ENCODE measurements at places on chromosomes 6 and 20.

DNA sequence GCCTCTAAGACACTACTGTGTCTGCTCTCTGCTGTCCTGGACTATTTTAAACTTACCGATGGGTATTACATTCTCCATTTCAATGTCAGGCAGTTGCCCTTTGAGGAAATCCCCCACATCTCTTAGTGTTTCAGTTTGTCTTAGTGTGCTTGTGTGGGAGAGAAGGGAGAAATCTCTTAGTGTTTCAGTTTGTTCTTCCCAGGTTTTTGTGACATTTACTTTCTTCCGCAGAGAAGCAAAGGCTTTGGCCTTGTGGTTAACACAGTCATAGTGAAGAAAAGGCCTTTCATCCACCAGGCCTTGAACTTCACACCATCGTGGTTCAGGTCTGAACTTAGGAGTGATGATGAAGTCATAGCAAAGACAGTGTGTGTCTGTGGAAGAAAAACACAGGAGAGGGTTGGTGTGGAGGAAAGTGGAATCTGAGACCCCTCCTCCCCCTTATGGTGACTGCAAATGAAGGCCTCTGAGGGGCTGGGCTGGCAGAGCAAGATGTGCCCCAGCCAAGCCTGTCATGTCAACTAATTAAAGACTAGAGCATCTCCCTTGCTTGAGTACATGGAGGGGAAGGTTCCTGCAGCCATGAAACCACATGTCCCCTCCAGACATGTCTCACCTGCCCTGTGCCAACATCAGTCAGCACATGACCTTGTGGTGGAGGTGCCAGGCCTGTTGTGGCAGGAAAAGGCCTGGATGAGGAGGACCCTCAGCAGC, 23.9 kb downstream of the RAET1L start:
- DNase-seq: no peak

DNA sequence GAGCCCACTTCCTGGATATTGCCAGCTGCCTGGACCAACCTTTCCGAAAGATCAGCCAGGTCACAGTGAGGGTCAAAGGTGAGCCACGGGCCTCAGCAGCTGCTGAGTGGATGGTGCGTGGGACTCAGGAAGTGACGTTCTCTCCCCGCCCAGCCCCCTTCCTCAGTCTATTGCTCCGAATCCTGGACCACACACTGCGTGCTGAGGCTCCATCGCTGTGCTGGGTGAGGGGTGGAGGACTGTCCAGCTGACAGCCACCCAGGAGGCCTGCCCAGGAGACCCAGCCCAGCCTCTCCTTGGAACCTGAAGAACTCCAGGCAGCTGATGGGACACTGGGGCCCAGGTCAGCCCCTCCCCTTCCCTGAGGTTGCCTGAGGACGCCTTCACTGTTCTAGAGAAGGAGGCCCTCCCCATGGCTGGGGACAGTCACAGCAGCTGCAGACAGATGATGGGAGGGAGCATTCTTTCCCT, 94.4 kb upstream of the CD93 start:
- no peak for DNase-seq

DNA sequence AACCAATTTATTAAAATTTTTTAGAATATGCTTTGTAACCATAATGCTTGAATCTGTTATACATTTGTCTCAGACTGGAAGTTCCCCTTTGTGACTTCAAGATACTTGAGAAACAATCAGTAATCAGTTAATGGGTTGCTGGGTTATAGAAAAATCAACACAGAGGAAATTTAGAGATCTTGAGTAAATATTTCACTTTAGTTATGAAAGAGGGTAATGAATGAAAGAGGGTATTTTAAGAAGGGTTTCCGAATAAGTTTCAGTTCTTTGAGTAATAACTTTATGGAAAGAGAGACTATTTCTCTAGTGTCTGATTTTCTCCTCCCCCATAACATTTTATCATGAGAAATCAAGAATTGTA, 21.4 kb downstream of the ZFAND3 start:
- no peak for DNase-seq

DNA sequence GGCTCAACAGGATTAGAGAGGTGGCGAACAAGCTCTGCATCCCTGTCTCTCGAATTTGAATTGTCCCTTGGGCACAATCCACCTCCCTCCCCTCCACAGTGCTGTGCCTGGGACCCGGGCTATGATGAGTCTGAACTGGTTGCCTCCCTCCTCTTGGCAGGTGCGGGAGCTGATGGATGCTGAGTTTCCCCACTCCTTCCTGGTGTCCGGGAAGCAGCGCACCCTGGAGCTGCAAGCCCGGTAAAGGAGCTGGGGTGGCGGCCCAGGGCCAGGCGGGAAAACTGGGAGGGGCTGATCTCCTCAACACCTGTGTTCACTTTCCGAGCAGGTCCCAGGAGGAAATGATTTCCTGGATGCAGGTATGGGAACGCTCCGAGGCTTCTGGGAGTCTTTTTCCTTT, 14.9 kb downstream of the FGD2 start:
- DNase-seq: no peak

- peak; percentile 38 for DNase-seq
Observed at GRCh38 chr6:20688710-20689500, 154.6 kb downstream of the CDKAL1 start.

DNA sequence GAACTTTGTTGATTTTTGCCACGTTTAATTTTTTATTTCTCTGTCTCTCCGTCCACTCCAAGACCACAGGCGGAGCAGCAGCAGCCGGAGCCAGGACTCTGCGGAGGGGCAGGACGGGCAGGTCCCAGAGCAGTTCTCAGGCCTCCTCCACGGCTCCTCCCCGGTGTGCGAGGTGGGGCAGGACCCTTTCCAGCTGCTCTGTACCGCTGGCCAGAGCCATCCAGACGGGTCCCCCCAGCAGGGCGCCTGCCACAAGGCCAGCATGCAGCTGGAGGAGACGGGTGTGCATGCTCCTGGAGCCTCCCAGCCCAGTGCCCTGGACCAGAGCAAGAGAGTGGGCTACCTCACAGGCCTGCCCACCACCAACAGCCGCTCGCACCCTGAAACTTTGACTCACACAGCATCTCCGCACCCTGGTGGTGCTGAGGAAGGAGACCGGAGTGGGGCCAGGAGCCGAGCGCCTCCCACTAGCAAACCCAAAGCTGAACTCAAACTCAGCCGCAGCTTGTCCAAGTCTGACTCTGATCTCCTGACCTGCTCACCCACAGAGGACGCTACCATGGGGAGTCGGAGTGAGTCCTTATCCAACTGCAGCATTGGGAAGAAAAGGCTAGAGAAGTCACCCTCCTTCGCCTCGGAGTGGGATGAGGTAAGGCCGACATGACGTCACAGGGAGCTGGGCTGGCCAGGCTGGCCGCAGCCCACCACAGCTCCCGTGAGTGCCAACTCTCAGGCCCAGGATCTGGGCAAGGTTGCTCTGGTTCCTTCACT, 123.5 kb downstream of the TCP11 start:
- DNase-seq: no peak

DNA sequence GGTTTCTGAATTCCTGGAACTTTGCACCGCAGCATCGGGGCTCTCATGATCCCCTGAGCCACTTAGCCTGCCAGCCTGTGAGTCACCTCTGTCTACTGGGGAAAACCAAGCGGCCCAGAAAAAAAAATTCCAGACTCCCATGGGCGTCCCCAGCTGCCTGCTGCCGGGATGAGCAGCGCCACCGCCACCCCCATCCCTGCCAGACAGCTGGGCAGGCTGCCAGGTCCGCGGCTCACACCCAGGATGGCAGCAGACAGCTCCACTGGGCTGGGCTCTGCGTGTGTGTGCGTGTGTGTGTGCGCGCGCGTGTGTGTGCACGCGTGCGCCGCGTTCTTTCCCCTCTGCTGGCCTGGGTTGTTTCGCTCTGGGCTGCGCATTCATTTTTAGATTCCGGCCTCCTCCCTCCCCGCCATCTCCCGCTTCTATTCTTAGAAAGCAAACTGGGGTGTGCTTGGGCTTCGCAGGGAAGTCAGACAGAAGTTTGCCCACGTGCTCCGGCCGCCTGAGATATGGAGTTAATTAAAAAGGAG, 38.9 kb upstream of the PMEPA1 start:
- DNase-seq: peak; percentile 93

- no peak for DNase-seq
Observed at GRCh38 chr20:37816726-37817125, 86.2 kb upstream of the VSTM2L start.

- no peak for DNase-seq
Observed at GRCh38 chr6:32133786-32134185, 3.7 kb upstream of the FKBPL start.

GRCh38 chr6:11625302-11625701, 87.8 kb downstream of the TMEM170B start:
- no peak for DNase-seq

- DNase-seq: no peak
Observed at GRCh38 chr6:93424303-93425064, 5.1 kb upstream of the EPHA7 start.

DNA sequence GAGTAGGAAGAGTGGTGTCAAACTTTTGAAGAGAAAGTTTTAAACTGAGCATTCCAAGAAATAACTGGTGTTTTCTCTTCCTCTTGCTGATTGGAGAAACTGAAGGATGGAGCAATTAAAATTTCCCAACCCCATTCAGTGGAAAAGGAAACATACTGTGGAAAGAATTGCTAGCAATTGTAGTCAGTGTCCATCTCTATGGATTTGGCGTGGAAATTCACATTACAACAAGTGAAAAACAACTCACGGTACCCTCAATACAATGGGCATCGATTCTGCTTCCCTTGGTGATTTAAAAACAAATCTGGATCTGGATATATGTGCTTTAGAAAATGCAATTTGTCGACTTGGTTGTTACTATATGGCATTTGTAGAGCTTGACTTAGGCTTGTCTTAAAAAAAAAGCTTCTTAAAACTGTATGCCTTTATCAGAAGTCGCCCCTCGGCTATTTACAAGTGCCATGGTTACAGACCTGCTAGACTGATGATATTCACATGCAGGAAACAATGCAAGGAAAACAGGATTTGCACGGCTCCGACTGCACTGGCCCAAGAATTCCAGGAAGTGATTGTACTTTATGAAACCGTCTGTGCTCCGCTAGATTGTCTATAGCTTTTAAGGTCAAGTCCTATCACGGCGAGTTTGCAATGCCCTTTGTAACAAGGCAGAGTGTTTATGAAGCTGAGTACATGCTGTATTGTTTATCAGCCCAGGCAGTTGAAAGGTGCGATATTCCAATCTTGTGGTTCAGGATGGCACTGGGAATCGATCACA, 131.7 kb upstream of the PHACTR1 start:
- no peak for DNase-seq

DNA sequence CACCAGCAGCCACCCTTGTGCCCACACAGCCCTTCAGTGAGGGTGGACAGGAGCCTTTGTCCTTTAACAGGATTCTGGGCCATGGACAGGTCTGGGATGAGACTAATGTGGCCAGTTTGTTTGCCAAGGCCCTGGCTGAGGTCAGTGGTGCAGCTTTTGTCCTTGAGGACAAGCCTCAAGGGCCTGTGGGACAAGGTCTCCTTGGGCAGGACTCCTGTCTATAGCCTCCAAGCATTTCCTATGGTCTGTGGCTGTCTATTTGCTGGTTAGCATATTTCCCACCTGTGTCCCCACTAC, 44.1 kb downstream of the SUN5 start:
- no peak for DNase-seq

DNA sequence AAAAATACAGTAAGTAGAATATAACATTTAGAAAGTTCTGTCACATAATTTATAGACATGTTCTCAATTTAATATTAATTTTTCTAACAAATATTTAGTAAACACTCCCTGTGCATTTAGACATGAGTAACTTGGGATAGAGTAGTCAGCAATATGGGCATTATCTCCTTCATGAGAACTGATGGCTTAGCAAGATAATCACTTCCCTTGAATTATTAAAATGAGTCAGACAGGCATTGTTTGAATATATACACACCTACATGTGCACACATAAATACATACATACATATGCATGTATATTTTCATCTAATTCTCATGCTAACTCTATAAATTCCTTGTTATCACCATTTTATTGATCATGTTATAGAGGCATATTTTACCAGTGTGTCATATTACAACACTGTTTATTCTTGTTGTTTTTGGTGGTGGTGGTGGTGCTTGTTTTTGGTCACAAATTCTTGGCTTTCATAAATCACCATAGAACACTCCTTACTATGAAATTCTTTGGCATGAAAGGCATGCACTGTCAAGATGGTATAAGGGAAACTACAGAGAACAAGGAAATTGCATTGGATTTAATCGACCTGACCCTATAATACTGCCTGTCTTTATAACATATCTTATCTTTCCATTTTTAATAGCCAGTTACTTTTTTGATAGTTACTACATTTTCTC, 434.5 kb upstream of the MANEA start:
- DNase-seq: no peak

- DNase-seq: no peak
Observed at GRCh38 chr6:110101885-110102284, 77.6 kb downstream of the WASF1 start.

DNA sequence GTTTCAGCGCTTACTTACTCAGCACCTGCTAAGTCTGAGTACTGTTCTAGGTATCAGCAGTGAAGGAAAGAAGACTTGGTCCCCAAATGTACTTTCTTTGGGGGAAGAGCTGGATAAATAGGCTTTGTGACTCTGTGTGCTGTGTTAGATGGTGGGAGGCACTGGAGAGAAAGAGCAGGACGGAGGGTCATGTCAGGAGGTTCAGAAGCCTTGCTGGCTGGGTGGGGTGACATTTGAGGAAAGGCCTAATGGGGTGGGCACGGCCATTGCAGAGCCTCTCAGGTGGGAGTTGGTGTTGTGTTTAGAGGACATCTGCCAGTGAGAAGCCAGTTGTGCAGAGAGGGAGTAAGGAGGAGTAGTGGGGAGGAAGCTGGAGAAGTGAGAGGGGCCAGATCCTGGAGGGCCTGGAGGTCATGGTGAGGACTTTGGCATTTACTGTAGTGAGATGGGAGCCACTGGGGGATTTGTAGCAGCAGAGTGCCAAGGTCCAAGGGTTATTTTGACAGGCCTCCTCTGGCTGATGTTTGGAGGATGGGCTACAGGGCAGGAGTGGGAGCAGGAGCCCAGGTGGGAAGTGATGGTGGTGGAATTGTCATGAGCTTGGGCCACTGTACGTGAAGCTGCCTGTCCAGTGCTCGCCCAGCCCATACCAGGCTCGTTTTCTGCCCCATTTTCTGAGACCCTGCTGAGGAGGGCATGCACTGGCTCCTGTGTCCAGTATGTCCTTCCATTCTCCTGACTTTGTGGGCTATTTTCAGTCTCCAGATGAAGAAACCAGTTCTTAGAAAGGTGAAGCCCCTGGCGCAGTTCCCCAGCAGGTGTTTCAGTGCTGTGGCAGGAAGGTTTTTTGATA, 886 bp downstream of the SDCBP2 start:
- DNase-seq: no peak

DNA sequence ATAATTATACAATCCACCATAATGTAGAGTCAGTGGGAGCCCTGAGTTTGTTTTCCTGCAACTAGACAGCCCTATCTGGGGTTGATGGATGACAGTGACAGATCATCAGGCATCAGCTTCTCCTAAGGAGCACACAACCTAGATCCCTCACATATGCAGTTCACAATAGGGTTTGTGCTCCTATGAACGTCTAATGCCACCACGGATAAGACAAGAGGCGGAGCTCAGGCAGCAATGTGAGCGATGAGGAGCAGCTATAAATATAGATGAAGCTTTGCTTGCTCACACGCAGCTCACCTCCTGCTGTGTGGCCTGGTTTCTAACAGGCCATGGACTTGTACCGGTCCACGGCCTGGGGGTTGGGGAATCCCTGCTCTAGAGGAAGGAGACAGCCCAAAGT, 25.9 kb downstream of the EDEM2 start:
- DNase-seq: no peak

Measured in COR-L47 (cell line).